ENCODE measurements at places on chromosomes 4 and X.

DNA sequence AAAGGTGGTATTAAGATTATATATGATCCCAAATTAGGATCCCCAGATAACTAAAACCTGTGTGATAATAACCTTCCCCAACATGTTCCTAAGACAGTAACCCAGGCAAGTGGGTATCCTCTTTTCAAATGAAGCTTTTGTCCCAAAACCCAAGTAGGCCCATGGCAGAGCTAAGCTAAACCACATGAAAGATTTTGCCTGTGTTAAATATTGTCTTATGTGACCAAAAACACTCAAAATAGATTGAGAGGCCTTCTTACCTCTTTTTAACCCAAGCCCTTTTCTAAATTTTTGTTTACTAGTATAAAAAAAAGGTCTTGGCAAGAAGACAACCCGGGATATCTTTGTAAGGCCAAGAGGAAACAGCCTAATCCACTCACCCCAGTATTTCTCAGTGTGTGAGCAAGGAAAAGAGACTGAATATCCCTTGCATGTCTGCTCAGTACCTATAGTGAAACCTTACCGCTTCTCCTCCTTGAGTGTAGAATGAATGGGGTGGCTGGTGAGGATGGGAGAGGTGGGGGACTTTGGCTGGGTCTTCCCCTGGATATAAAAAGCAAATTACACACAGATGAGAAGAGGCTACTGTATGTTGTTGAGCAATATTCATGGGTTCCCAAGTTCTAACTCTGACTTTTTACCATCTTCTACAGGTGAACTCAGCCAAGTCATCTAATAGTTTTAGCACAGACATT is 188.8 kb upstream of the BMP3 start:
- DNase-seq = no peak

GRCh38 chr4:121408-122084 is 2.8 kb upstream of the ZNF718 start:
- peak; percentile 22 for DNase-seq

GRCh38 chr4:15012017-15012788 is 9.9 kb downstream of the CPEB2 start:
- DNase-seq = no peak

DNA sequence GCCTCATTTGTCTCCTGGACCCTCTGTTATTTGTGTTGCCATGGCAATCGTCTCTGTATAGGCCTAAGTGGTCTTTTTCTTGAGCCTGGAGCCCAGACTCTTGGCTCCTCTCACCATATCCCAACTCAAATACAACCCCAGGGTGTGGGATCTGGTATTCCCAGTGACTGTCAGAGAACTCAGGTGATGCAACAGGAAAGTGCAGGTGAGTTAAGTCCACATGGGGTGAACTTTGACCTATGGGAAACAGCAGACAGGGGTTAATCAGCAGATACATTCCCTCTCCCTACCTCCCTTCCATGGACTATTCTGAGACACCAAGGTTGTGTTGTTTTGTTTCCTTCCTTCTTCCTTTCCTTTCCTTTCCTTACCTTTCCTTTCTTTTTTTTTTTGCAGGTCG is 130.9 kb upstream of the RPS6KA3 start:
- DNase-seq = no peak

DNA sequence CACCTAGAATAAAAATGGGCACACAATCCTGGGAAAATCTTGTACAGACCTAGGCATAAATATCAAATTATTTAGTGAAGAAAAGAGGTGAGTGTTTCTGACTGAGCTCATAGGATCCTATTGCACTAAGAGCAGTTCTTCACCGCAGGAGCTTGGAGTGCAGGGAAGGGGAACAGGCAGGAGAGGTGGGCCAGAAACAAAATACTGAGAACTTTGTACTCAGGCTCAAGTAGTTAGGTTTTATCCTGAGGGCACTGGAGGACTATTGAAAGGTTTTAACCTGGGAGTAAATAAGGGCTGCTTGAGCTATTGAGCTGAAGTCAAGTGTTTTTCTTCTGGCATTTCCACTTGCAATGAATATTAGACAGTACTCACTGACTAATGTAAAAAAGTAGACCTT is 12.2 kb downstream of the EPHA5 start:
- no peak for DNase-seq

- no peak for DNase-seq
Observed at GRCh38 chr4:167232805-167233684, 1.2 kb downstream of the SPOCK3 start.

DNA sequence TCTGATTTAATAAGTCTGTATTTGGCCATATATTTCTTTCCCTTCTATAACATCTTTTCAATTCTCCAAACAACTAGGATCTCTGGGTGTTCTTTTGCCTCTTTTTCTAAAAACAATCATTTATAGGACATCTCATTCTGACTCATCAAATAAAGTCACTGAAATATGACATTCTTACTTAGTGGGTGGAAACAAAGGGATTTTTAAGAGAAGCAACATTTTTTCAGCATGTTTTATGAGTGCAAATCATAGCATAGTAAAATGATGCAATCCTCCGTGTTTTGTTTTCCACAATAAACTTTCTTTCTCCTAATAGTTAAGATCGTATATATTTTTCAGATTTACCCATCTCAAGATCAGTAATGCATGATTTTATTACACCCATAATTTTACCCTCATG is 179.8 kb downstream of the SPCS3 start:
- no peak for DNase-seq

GRCh38 chr4:96194993-96195392 is 355.1 kb downstream of the PDHA2 start:
- DNase-seq = no peak

DNA sequence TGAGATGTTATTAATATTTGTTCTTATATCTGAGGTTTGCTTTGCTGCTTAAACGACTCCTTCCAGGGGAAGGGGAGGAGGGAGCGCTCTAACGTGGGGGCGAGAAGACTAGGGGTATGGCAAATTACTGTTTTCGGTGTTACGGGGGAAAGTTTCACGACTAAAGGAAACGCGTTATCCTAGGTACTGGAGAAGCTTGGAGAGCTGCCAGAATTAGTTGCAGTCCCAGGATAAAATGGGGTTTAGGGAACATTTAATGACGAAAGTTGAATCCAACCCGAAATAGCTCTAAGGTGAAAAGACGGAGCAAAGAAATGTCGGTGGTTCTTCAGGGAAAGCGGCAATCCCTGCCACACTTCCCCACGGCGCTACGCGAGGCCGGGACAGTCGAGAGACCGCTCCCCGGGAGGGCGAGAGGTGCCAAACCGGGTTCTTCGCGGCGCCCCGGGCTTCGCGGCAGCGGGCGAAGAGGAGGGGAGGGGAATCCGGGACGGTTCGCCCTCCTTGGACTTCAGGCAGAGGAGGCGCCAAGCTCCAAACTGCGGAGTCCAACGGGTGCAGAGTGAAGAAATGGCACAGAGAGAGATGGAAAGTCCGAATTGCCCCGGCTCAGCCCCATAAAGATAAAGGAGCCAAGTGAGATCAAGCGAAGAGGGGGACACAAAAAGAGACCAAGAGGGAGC is 724 bp downstream of the THOC2 start:
- no peak for DNase-seq

DNA sequence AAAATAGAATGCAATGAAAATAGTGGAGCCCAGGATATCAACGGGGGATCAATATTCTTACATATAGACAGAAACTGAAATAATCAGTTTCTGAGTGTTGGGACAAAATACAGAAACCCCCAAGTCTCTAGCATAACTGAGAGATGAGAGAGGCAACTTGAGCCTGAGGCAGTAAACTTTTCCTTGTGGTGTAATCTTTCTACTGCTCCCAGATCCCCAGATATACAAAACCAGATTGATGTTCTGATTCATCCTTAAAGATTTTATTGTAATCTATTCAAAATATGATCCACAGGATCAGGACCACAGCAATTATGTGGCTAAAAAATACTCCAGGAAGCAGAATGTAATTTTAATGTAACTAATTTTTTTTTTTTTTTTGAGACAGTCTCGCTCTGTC is 2282.6 kb downstream of the ARAP2 start:
- DNase-seq = no peak

GRCh38 chrX:38548508-38548907 is 12.8 kb upstream of the TSPAN7 start:
- DNase-seq = no peak

GRCh38 chr4:186586205-186586604 is 30.8 kb upstream of the MTNR1A start:
- no peak for DNase-seq

DNA sequence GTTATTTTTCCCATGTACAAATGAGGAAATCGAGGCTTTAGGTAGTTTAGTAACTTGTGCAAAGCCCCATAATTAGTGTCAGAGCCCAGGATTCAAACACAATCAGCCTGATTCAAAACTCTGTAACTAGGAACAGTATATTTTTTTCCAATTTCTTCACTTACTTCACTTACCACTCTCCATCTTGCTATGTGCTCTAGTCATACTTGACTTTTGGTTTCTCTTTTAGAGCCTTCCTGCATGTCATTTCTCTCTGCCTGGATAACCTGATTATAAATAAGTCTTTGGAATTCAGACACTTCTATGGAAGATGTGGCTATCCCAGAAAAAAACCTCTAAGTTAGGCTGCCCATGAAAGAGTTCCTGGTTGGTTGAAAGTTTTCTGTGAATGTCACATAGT is 22.2 kb downstream of the SATL1 start:
- no peak for DNase-seq

DNA sequence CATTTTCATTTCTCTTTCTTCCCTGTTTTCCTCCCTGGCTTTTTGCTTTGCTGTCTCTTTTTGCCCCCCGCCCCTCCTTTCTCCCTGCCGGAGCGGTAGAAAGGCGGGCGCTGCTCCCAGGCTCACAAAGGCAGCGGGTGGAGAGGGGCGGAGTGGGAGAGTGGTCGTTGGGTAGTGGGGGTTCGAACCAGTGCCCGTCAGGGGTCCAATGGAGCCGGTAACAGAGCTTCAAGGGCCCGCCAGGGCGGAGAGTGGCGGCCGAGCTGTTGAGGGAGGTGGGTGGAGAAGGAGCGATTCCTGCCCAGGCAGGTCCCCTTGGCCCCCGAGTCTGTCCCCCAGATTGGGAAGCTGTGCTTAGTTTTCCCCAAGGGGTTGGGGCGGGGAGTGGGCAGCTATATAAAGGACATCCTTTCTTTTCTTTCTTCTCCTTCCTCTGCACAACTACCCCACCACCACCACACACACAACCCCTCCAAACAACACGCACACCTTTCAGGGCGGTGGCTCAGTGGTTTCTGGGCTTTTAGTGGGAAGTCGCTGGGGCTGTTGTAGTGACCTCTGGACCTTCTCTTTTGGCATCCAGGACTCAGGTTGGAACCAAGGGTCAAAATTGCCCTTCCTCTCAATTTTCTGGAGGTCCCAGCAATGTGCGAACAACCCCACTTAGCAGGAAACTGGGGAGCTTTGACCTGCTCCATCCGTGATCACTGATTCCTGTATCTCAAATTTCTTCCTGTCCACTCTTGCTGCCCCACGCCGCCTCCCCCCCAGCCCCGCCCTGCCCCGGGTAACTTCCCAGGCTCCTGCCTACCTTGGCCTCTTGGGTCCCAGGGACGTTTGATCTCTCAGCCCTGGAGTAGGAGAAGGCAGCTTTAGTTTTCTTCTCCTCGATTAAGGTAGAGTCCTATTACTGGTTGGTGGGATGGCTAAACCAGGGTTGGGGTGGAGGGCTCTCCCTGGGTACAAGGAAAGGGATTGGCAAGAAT is 1.9 kb downstream of the EFNB1 start:
- DNase-seq = no peak
